ENCODE measurements at places on chromosomes 2 and 18.
A peak's percentile ranks its signal among the peaks of the same experiment; 100 is the strongest.

- no peak for DNase-seq
Observed at GRCh38 chr2:53173698-53174455, 593.7 kb upstream of the CHAC2 start.

GRCh38 chr2:10135296-10136089 is 13.0 kb downstream of the RRM2 start:
- peak; percentile 74 for DNase-seq

DNA sequence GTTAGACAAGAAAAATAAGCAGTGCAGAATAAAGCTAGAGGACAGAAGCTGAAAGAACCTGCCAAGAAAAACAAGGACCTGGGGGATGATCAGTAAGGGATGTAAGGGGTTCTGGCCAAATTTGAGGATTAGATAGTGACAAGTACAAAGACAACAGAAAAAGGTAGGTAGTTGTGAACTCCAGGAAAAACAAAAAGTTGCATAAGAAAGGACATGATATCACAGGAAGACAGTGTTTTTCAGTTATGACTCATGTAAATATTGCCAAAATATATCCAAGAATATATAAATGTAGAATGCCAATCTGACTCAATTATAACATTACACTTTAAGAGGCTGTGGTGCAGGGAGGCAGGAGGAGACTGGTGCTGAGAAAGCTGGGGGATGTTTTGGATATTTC is 209.8 kb upstream of the SH3BP4 start:
- DNase-seq = no peak

DNA sequence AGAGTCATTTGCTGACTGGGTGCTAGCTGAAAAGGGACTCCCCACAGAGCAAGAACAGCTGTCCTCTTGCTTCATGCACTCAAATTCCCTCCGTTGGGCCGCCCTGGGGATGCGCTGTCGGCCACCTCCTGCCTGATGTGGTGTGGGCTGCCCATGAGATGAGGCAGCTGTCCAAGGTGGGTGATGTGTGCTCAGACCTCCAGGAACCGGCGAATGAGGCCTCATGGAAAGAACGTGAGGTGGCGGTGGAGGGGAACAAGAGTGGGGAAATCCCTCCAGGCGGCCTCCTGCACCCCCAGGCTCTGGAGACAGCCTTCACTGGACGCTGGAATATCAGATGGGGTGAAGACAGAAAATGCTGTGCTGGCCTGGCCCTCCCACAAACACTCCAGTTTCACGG is 79.8 kb downstream of the LONRF2 start:
- no peak for DNase-seq

GRCh38 chr18:50695431-50696176 is 124.2 kb downstream of the MRO start:
- no peak for DNase-seq

GRCh38 chr18:33751613-33752221 is 173.7 kb downstream of the ASXL3 start:
- DNase-seq = no peak

GRCh38 chr2:240624950-240625621 is at the start of gene GPR35:
TSS of gene GPR35 (plus strand) at chr2:240625480. CDS start at chr2:240629953, 4,473 bp downstream.
- DNase-seq = peak; percentile 66

GRCh38 chr2:105391058-105391627 is 7.7 kb downstream of the FHL2 start:
- DNase-seq = peak; percentile 77

DNA sequence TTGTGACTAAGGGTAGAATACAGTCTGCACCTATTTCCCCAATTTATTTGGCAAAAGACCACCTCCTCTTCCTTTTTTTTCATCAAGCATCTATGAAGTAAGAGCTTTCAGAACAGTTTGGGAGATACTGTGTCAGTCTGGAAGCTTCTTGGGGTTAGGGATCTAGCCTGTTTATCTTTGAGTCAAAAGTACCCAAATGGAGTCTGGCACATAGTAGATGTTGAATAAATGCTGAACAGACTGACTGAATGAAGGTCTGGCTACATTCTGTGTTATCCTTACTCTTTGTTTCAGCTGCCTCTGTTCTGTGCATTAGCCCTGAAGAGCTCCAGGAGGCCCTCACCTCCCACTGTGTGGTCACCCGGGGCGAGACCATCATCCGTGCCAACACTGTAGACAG is 223.2 kb downstream of the MYO3B start:
- DNase-seq = no peak
